Omental fat pad (tissue), 4 donors: ENCODE measurements at places on chromosomes 13 and 19. TPM values are rescaled to one million over a fixed set of nuclear protein-coding genes. Genes with fewer than 3 reads are reported as not detected.

DNA sequence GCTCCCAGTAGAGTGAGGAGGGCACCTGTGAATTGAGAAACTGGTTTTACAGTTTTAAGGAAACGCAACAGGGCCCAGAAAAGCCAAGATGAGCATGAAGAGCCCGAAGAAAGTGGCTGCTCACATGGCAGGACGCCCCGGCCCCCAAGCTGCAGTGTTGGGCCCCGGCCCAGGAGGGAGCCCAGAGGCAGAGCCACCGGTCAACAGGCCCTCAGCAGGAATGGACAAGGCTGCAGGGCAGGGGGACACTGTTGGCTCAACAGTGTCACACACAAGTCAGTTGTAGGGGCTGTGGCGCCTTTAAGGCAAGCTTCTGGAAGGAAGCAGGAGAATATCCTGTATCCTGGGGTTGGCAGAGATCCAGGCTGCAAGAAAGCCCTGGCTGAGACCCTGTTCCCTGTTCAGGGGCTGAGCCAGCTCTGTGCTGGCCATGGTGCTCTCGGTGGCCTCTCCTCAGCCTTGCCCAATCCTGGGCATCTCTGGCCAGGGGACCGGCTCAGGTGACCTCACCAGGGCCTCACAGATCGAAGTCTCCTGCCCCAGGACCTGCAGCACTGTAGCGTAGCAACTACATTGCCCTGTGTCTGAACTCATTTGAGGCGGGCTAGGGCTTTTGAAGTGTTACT lies 28.0 kb downstream of the UPF1 start:
- DNase-seq = no peak

DNA sequence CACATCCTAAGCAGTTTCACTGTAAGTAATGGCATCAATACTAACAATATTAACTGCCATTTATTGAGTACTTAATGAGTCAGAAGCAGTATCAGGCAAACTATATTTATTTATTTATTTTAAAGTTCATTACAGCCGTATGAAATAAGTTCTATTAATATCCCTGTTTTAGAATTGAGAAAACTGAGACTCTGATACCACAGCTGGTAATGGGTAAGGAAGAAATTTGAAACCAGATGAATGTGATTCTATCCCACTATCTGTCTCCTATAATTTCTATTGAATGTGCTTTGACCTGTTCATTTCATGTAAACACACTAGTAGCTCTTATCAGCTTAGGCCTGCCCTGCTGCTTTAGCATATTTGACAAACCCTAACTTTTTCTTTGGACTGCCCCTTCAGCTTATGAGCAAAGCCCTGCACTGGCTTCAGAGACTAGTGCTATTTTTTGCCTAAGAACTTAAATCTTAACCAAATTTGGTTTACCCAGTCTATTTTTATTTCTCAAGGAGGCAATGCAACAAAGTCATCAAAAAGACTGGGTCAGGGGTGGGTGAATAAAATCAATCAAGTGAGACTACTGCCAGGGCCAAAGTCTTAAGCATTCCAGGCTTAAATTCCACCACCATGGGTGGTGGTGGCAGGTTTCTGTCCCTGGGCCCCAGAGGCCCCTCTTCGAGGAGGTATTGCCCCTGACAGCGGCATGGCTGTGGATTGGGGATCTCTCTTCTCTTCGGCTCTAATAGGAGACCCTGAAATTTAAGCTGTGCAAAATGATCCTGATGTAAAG lies 143.4 kb downstream of the DLEU7 start:
- no peak for DNase-seq

GRCh38 chr19:56091066-56091490 lies 30.0 kb downstream of the ZNF787 start:
- DNase-seq = no peak

The MEIS3 gene
- total RNA-seq = 17.2 TPM

DNA sequence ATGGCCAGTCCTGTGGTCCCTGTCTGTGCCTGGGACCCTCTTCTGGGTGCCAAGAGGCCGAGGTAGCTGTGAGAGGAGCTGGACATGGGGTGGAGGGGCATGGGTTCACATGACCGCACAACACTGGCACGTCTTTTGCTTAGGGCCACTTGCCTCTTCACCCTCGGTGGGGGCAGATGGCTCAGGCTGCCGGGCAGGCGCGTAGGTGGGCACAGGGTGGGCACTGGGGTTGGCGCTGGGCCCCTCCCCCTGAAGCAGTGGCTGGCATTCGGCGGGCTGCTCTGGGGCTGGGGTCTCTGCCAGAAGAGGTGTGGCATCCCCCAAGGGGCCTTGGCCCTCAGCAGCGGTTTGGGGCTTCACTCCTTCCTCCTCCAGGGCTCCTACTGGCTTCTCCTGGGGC lies 8.4 kb downstream of the PALM3 start:
- no peak for DNase-seq

The SIGLEC7 gene
- 1.9 TPM for total RNA-seq

DNA sequence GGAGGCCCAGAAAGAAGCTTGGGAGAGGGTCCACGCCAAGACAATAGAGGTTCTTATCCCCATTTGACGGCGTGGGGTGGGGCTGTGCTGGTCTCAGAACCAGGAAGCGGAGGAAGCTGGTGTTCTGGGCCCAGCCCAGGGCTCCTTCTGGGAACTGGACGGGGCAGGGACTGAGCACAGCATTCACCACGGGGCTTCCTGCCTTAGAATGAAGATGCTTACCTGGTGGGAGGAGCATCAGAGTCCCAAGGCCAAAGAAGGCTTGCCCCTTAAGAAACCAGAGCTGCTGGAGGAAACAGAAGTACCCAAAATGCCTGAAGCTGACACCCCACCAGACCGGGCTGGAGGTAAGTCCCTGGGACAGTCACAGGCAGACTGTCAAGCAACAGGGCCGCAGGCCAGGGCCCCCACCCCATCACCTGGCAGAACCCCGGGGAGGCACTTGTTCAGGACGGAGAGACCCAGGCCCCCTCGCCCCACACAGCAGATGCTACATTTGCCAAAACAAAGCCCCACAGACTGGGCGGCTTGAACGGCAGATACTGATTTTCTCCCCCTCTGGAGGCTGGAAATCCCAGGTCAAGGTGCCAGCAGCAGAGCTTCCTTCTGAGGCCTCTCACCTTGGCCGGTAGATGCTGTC lies 17.8 kb upstream of the IGLON5 start:
- DNase-seq = no peak

DNA sequence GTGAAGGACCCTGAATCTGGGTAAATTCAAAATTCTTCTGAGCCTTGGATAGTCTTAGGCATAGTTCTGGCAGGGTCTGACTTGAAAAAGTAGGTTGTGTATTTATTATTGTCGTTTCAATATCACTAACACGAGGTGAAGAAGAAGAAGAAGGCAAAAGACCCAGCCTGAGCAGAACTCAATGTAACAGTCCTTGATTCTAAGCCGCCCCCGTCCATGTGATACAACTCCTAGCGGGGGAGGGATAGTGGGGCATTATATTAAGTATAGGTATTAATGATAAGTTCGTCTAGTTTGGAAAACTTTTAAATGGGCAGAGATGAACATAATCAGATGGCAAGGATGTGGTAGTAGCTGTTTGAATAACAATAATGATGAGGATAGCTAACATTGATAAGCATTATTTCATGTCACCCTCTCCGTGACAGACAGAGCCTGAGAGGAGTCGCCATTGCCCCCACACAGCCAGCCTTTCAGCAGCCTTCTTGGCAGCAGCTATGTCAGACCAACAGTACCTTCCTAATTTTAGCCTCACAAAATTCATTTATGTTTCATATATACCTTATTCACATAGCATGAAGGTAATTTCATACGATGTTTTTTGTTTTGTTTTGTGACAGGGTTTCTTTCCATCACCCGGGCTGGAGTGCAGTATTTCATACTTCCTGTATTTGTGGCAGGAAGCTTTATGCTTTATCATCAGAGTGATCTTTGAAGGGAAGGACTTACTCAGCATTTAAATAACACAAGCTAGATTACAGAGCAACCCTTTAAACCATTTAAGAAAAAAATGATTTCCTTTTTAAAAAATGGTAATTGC lies 64.4 kb upstream of the NPAS1 start:
- DNase-seq = no peak

- no peak for DNase-seq
These were observed 2.1 kb downstream of the ATP12A start for GRCh38 chr13:24682353-24682752.

The ZNF160 gene
- total RNA-seq = 28.6 TPM

The KLK5 gene
- total RNA-seq = 9.7 TPM

DNA sequence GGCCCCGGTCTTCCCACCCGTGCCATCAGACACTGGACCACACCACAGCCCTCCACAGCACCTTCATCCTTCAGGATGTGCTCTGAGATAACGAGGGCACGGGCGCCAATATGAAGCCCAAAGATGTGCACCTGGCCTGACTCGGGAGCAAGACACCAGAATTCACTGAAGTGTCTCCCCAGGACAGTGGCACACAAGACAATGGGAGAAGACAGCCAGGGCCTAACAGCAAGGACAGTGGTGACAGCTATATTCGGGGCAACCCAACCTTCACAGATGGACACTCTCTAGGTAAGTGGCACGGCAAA lies 7.2 kb downstream of the DDX39A start:
- no peak for DNase-seq

DNA sequence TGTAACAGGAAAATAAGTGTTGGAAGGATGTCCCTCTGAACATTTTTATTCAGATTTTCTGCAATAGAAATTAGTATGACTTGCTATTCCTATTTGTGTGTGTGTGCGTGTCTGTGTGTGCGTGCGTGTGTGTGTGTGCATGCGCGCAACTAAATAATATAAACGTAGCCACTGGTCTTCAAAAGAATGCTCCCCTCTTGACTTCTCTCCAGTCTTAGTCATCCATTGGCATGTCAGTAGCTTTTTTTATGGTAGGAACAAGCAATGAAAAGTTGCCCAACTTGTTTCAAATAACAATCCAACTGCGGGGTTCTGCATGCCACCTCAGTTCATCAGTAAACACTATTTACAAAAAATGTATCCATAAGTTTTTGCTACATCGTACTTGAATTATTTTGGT lies 249.6 kb downstream of the GPC6 start:
- DNase-seq = no peak

The TMEM145 gene
- not detected for total RNA-seq

DNA sequence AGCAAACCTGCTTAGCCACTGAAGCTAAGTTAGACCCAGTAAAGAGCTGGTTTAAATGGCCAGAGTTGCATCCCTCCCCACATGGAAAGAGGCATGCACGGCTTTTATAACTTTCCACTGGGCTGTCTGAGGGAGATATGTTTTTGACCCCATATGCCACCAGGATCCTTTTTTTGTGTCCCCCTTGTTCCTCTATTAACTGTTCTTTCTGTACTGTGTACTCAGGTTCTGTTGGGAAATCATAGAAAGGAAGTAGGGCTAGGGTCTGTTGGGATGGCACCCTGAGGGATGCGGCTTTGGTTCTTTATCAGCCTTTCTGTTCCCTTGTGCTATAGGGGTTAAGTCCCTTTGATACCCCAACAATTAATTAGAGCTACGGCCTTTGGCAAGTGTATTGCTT lies 12.2 kb upstream of the TM9SF2 start:
- DNase-seq = no peak
